NCI-H2171 treated with DMSO at 0.1 percent for 48 hours (cell line): ENCODE measurements at places on chromosomes 12 and 14.
A peak's percentile ranks its signal among the peaks of the same experiment; 100 is the strongest.

- DNase-seq, result no peak
Measured at GRCh38 chr14:28777471-28778137, 11.0 kb downstream of the FOXG1 start.

DNA sequence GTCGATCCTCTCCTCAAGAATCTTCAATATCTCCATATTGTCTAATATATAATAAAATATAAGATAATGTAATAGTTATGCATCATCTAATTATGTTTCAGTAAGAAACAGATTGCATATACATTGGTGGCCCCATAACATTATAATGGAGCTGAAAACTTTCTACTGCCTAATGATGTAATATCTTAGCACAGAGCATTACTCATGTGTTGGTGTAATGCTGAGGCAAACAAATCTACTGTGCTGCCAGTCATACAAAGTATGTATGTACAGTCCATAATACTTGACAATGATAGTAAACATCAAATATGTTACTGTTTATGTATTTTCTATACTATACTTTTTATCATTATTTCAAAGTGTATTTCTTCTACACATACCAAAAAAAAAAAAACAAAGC lies 128.7 kb downstream of the CPNE8 start:
- no peak for DNase-seq

- DNase-seq, result peak; percentile 73
Measured at GRCh38 chr12:107126796-107127481, 33.6 kb upstream of the CRY1 start.

GRCh38 chr14:74324931-74325361 lies 22.2 kb upstream of the ABCD4 start:
- DNase-seq, result peak; percentile 69

DNA sequence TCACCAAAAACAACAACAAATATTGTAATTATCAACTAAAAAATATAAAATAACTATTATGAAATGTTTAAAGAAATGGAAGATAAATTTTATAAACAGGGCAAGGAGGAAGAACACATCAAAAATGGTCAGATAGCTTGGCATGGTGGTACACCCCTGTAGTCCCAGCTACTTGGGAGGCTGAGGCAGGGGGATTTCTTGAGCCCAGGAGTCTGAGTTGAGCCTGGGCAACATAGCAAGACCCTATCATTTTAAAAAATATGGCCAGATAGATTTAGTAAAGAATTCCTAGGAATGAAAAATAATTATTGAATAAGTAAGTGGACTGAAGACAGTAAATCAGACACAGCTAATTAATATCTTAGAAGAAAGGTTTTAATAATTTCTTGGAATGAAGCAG lies 32.6 kb downstream of the ITPR2 start:
- DNase-seq, result no peak

GRCh38 chr12:32600681-32601080 lies 78.4 kb upstream of the DNM1L start:
- DNase-seq, result no peak

- no peak for DNase-seq
Measured at GRCh38 chr12:111546758-111547383, 52.2 kb downstream of the ATXN2 start.
